ENCODE measurements at places on chromosomes 3 and 15.

GRCh38 chr3:71376911-71377310 lies 206.6 kb downstream of the FOXP1 start:
- DNase-seq: no peak

GRCh38 chr3:188440340-188440972 lies 286.5 kb downstream of the LPP start:
- DNase-seq: no peak

- DNase-seq: no peak
Observed at GRCh38 chr15:43186003-43186353, 775 bp downstream of the CCNDBP1 start.

GRCh38 chr3:127066635-127067034 lies 83.7 kb downstream of the PLXNA1 start:
- no peak for DNase-seq

DNA sequence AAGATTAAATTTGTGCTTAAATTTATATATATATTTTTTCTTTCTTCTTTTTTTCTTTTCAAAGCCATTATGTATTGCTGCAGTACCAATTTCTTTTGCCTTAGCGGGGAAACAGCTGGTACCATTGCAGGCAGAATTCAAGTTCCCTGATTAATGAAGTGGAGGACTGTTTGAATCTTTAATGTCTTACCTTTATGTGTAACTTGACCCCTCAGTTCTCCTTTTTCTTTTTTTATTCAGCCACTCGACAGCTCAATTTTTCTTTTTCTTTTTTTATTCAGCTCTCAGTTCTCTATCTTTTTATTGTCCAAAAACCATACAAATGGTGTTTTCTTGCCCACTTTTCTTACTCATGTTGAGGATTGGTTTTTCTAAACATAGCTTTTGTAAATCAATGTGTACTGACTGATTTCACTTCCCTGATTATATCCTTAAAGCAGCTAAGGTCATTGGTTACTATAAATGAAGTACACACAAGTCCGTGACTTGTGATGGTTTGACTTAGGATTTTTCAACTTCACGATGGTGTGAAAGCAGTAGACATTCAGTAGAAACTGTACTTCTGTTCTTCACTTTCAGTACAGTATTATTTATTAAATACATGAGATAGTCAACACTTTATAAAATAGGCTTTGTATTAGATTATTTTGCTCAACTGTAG lies 22.8 kb downstream of the ATP2C1 start:
- no peak for DNase-seq

- no peak for DNase-seq
Observed at GRCh38 chr15:40075298-40076044, 33.2 kb downstream of the BMF start.

- peak; percentile 61 for DNase-seq
Observed at GRCh38 chr3:169771497-169772304, 1.5 kb upstream of the MYNN start.

- DNase-seq: no peak
Observed at GRCh38 chr3:117165601-117166051, 456.0 kb downstream of the TUSC7 start.

DNA sequence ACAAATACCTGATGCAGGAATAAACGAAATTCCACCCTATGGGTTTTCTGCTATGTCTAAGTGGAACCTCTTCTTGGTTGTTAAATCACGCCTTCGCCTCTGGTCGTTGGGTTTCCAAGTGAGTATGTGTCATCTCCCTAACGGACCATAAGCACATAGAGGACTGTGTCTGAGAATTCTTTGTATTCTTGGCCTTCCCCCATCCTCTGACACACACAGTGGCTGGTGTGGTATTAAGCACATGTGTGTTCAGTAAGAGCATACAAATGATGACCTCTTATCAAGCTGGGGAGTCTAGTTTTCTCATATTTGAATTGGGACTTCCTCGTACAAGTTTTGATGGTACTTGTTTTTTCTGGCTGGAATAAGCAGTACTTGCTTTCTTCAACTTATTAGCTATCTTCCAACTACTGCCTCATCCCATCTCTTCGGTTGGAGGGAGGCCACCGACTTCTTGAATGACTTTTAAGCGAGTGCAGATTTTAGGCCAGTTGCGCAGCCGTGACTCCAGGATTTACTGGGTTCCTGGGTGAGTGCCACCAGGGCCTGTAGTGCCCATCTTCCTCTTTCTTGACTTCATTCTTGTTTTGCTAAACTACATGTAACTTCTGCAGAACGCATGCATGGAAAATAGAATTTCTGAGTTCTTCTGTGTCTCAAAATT lies 240.2 kb downstream of the ADAMTS17 start:
- DNase-seq: no peak

DNA sequence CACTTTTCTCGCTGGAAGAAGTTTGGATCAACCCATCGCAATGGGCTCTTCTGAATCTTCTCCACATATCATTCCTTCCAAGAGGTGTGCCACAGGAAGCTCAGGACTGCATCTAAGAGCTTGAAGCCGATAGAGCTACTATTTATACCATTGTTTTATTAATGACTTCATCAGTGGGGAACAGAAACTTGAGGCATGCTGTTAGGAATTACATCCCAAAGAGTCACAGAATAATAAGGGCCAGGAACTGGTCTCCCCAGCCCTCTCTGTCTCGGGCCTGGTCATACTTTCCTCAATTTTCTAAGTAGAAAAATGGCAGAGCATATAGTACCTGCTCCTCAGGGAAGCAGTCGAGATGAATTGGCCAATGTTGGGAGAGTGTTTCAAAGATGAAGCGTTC lies 16.9 kb upstream of the C15orf61 start:
- no peak for DNase-seq

DNA sequence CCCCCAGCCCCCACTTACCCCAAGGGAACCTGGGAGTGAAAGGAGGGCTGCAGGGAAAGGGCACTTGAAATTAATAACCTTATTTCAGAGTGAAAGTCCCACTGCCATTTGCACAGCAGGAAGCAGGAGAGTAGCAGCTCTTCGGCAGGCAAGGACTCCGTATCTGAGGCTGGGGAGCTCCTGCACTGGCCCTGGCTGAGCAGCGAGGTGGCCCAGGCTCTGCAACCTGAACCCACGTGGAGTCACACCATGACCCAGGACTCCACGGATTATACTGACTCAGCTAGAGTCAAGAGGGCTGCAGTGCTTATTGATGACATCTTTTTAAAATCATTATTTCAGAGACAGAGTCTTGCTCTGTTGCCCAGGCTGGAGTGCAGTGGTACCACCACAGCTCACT lies 214.5 kb downstream of the XXYLT1 start:
- no peak for DNase-seq

GRCh38 chr3:16842272-16843270 lies 42.2 kb upstream of the PLCL2 start:
- DNase-seq: no peak

DNA sequence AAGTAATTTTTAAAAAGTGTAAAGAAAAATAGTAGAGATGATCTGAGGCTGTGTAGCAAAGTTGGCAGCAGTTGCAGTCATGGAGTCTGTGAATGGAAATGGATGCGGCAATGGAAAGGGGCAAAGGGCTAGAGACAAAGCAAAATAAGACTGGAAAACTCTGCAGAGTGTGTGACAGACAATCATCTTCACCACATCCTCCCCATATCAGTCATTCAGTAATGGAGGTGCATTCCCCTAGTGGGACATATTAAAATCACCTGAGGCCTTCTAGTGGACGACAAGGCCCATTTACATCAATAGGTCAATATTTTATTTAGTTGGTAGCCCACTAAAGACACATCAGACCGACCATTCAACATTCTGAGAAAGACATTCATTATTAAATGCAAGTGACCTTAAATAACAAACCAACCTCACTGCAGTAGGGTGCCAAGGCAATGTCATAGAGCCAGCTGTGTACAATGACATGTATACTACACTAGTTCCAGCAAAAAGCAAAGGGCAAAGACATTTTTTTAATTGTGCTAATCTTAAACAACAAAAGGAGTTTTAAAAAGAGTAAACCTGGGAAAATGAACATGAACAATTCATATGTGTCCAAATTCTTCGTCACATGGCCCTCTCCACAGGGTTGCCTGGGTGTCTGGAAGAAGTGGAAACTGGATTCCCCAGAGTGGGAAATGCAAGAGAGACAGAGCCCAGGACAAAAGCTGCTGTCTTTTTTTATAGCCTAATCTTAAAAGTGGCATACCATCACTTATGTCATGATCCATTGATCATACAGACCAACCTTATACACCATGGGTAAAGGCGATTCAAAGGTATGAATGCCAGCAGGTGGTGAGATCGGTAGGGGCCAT lies 15.6 kb upstream of the RAP2B start:
- no peak for DNase-seq

DNA sequence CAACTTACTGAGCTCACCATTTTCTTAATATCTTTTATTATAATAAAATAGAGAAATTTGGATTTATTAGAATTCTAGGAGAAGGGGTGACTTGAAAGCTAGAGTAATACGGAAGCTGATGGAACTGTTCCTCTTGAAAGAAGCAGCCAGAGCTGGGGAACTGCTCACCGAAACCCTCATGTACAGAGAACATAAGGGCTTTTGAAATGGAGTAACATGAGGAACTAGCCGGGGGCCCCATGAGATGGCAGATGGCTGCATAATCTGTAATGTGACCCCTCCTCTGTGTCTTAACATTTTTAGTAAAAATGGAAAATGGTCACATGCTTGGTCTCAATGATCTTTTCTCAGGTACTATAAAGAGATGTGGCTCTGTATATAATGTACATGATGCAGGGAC lies 15.7 kb upstream of the DYNC1LI1 start:
- no peak for DNase-seq

GRCh38 chr3:14821151-14821550 lies 2.4 kb downstream of the FGD5 start:
- DNase-seq: no peak

DNA sequence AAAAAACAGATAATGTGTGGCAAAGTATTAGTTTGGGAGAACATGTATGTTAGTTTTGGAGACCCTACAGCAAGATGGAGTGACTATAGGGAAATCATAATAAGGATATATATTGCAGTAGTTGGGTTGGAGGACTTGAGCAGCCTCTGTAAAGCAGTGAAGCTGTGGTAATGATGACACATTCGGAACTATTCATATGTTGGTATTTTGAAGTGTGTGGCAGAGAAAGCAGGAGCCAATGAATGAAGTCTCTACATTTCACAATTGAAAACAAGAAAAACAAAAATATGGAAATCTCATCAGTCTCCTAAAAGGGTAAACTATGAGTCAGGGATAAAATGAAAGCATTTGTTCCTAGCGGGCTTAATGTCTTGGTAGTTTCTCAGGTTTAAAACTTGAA lies 645.9 kb downstream of the OTOL1 start:
- no peak for DNase-seq

DNA sequence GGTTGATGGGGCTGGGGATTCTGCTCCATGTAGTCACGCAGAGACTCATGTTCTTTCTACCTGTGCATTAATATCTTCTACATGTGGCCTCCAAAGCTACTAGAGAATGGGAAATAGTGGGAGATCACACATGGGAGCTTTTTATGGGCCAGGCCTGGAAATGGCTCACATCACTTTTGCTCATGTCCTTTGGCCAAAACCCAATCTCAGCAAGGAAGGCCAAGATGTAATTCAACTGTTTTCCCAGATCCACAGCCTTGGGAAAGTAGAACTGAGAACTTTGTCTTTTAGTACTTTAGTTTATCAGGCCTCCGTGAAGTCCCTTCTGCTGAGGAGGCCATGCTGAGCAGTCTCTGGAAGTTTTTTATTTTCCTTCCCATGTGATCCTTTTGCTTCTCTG lies 73.2 kb upstream of the SLC4A7 start:
- no peak for DNase-seq

- no peak for DNase-seq
Observed at GRCh38 chr3:140933552-140933951, 8.1 kb upstream of the SLC25A36 start.

GRCh38 chr3:54841471-54841870 lies 86.4 kb downstream of the LRTM1 start:
- no peak for DNase-seq

DNA sequence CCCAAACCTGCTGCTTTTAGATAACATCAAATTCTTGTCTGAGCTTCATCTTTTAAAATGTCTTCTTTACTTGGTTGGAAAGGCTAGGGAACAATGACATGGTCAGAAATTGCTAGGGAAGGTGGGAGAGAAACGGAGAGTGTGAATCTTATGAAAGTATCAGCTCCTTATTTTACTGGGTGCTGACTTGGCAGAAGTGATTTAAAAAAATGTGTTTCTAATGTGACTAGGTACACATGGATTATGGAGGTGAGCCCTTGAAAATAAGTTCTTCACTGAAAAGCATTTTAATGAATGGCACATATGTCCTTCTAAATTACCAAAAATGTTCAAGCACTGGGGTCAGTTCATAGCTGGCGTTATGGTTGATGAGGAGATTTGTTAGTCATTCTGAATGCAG lies 54.0 kb upstream of the PPARG start:
- no peak for DNase-seq

DNA sequence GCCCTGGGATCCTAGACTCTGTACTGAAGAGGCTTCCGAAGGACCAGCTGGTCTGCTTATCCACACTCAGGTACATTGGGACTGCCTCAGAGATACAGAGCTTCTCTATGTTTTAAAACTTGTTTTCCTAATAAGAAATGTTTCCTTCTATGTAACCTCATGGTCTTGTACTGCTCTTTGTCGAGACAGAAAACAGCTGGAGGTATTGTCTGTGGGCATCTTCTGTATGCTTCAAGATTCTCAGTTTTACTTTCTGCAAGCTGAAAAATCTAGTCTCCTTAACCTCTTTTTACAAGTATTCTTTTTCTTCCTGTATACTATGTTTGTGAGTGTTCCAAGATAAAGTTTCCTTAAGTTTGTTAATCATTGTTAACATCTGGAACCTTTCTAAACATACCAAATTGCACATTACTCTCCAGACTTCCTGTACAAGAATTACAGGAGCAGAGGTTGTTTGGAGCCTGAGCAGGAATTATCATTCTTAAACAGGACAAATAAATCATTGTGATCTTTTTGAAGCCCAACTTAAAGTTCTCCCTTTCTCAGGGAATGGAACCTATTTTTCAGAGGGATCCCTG lies 358.3 kb upstream of the CFAP20DC start:
- DNase-seq: no peak

DNA sequence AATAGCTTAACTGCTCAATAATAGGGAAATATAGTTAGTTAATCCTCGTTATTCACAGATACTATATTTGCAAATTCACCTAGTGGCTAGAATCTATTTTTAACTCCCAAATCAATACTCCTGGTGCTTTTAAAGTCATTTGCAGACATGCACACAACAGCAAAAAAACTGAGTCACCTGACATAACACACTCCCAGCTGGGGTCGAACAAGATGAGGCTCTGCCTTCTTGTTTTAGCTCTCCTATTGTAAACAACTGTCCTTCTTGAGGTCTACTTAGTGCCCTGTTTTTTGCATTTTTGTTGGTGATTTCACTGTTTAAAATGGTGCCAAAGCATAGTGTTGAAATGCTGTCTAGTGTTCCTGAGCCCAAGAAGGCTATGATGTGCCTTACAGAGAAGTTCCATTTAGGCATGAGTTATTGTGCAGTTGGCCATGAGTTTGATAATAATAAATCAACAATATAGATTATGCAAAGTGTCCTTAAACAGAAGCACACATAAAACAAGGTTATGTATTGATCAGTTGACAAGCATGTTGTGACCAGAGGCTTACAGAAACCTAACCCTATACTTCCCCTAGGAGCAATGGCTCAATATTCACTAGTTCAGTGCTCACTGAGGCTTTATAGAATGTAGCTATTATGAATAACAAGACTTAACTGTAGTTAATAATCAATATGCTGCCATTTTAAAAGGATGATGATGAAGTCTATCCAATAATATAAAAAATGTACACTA lies 18.6 kb downstream of the MAP3K13 start:
- DNase-seq: no peak

All from WERI-Rb-1 (cell line).